ENCODE measurements at places on chromosomes 12 and 14.

GRCh38 chr12:91274916-91275315 is 92.3 kb upstream of the DCN start:
- no peak for DNase-seq

- no peak for DNase-seq
Measured at GRCh38 chr14:43792980-43793379, 714.1 kb downstream of the FSCB start.

- no peak for DNase-seq
Measured at GRCh38 chr14:61504901-61505300, 183.5 kb downstream of the PRKCH start.

GRCh38 chr14:72742118-72742837 is 151.6 kb downstream of the DPF3 start:
- DNase-seq, result no peak

GRCh38 chr12:94534278-94534677 is 74.6 kb upstream of the CEP83 start:
- no peak for DNase-seq

- no peak for DNase-seq
Measured at GRCh38 chr14:22487941-22488340, 101.1 kb downstream of the DAD1 start.

- DNase-seq, result no peak
Measured at GRCh38 chr12:92218394-92219077, 72.9 kb upstream of the BTG1 start.

GRCh38 chr12:98750511-98750910 is 105.4 kb downstream of the APAF1 start:
- no peak for DNase-seq

- no peak for DNase-seq
Measured at GRCh38 chr12:111033281-111034082, 113.1 kb upstream of the MYL2 start.

- peak; percentile 72 for DNase-seq
Measured at GRCh38 chr12:55073043-55074022, 52.9 kb upstream of the OR9K2 start.

DNA sequence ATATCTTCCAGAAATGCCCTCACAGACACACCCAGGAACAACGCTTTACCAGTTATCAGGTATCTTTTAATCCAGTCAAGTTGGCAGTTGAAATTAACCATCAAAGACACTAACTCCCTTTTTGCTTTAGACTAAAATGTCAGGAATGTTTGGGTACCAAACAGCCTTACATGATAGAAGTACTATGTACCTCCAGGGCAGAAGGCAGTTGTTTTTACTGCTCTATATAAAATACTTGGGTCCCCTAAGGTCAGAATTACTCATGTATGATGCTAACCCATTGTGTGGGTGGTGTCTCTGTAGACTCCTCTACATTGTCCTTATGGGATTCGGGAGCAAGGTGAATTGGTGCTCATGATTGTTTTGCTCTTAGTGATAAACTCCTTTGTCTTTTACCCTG is 492.5 kb upstream of the FLRT2 start:
- DNase-seq, result no peak

DNA sequence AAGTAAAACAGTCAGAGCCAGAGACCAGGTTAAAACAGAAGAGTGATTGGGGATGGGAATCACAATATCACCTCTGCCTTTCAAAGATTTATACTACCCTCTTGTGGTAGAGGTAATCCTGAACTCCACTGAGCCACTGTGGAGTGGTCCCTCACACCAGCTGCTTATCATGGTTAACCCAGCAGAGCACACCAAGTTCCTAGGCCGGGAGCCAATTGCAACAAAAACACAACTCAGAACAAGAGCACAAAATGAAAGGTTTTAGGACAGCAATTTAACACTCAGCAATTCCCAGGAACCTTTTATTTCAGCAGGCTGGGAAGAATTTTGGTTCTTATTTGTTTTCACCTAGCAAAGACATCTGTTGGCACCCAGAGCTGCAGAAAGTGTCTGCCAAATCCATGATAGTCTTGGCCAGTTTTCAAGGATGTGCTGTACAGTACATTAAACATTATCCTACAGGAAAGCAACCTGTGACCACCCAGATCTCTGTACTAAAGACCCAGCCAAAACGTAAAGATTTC is 220.5 kb upstream of the ATXN7L3B start:
- no peak for DNase-seq

DNA sequence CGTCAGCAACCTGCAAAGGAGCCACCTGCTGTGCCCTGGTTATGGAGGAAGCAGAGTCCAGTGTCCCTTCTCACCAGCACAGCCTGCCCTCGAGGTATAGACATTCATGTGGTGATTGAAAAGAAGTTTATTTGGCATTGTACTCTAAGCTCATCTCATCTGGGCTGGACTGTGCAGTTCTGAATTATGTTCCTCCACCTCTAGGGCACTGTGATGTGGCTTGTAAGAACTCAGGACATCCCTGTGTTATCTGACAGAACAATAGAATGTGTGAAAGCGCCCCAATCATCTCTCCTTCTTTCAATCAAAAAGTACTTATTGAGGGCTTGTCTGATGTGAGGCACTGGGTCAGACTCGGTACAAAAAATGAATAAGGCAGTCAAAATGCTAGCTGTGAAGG is 140.1 kb downstream of the DHRS2 start:
- DNase-seq, result no peak

DNA sequence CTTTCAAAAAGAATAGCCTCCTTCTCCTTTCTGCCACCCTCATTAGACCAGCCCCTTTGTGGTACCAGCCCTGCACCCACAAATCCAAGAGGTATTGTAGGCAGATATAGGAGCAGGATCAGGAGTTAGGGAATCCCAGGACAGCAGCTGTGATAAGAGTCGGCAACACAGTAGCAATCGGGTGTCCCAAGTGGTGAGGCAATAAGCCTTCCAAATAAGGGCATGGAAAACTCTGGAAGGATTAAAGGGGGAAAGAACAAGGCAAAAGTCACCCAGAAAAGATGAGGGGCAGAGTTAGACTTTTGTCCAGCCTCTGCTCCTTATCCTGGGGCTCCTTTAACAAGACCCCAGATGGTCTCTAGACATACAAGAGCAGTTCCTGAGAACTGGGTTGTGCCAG is 204.2 kb downstream of the TBX5 start:
- no peak for DNase-seq

DNA sequence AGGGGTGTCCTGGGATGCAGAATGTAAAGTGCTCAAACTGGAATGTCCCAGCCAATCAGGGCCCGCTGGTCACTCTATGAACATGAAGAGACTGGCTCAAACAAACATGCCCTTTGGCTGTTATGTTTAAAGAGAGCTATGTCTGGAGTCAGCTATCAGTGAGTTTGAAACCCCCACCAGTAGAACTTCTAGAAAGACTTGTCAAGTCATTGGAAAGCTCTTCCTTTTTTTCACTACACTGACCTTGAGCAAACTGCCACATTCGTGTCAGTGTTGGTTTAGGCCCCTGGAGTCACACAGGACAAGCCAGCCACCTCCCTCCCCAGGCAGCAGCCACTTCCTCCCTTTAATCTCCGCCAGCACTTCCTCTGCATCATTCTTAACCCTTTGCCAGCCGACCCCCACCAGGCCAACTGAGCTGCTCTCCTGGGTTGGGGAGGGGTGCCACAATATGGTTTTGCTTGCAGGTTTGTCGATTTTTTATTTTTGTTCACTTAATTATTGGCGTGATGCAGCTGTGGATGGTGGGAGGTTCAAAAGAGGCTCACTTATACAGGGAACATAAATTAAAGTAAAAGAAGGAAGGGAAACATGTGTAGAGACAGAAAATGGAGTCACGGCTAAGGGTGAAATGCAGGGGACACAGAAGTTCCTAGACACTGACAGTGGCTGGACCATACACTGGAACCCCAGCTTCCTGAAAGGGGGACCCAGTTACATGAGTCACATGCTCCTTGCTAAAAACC is 25.3 kb downstream of the CMKLR1 start:
- no peak for DNase-seq

- DNase-seq, result no peak
Measured at GRCh38 chr14:82537831-82538230, 1004.2 kb upstream of the SEL1L start.

- no peak for DNase-seq
Measured at GRCh38 chr12:111408686-111409402, 3.1 kb downstream of the SH2B3 start.

DNA sequence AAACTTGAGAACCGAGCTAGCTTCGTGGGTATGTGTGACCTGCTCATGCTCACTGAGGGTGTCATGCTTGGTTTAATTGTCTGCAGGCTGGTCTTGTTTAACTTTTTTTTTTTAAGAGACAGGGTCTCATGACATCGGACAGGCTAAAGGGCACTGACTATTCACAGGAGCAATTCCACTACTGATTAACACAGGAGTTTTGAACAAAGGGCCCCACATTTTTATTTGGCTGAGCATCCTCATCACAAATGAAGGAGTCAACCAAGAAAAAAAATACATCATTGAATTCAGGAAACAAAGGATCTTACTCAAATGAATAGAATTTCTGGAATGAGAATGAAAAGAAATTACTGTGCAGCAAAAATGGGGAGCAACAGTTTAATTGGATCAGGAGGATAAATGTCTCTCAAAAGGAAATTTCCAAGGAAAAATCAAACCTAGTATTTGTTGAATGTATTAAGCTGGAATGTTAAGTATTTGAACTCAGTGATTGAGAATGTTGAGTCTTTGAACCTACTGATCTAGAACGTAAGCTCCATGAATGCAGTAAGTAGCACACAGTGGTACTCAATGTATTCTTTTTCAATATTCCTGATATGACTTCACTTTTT is 20.8 kb upstream of the PYROXD1 start:
- no peak for DNase-seq

GRCh38 chr12:87259391-87259790 is 769.8 kb downstream of the C12orf50 start:
- DNase-seq, result no peak

DNA sequence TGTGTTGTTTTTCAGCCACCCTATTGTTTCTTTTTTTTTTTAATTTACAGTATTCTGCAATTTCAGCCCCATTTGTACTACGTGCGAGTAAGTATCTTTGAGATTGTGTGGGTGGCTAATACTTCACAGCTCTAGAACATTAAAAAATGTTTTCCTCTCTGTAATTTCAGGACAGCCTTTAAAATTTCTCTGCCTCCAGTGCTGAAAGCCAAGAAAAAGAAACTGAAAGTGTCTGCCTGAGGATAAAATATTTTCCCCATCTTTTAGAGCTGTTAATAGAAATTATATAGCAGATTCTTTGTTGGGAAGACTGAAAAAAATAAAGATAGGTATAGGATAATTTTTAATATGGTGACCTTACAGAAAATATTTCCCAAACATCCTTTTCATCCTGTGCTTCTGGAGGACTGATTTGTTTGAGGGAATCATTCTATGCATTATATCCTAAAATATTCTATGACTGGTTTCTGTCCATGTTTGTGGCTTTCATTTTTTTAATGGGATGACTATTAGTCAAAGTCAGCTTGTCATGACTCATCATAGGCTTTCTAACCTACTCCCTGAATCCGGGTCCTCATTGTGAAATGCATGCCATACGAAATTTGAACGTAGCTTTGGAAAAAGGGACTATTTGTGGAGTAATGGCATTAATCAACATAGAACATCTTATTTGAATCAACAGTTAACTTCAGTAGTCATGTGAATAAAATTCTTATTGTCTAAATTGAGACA is 10.8 kb upstream of the TCTN2 start:
- no peak for DNase-seq

DNA sequence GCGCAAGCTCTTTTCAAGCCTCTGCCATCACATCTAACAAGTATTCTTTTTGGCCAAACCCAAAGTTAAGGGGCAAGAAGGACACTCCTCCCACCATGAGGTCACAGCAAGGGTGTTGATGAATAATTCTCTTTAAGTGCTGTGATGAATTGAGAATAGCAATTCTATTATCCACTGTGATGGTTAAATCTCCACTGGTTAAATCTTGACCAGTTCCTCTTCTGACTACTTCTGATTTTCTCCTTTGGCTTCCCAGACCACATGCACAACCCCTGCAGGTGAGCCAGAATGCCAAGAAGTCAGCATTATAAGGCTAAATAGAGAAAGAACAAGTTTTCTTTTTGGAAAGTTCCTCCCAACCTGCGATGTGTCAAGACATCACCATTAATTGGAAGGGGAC is 90.6 kb upstream of the BCL2L14 start:
- DNase-seq, result no peak

DNA sequence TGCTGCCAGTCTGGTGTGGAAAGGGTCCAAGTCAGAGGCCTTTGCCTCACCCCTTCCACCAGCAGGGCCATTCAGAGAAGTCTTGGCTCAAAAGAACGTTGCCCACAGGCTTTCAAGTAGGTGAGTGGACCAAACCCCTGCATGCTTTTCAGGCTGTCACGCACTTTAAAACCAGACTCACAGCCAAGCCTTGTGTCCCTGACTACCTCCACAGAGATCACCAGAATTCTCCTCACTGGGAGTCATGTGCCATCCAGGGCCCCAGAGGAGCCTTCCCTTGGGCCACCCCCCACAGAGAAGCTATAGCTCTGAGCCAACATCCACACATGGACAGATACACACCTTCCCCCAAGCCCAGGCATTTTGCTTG is 283.1 kb downstream of the DPF3 start:
- no peak for DNase-seq

DNA sequence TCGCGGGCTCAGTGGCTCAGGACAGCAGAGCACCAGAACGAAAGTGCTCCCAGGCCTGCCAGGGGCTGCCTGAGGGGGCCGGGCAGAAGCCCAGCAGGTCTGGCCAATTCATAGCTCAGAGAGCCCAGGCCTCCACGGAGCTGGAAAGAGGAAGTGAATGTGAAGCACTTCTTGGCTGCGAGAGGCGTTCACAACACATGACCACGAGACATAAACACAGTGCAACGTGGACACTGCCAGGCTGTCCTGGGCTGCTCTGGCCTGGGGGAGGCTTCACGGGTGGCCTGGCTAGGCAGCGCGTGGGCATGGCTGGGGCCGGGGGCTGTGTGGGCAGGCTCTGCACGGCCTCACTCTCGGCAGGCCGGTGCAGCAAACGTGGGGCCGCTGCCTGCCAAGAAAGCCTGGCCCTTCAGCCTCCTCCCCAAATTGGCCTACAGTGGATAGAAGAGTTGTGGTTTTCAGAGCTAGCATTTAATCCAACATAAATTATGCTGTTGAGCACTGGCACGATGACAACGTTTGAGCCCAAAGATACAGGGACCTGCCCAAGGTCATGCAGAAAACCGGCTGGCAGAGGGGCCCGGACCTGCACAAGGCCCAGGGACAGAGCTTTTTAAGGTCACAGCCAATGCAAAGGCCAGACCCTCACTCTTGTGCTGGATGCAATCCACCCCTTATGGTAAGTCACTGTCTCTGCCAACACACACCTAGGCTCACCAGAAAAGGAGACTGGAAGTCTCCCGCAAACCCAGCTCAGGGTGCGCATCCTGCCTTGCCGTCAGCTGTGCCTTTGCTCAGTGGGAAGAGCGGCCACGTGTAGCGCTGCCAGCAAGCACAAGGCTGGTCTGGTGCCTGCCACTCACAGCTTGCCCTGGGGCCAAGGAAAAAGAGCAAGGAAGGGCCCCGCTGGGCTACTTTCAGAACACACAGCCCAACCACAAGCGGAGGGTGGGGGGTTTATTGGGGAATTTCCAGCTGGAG is 8.6 kb downstream of the SLC25A29 start:
- DNase-seq, result no peak

Data from effector memory CD8-positive, alpha-beta T cell (primary cell).